ENCODE measurements at places on chromosomes 3 and 15.

DNA sequence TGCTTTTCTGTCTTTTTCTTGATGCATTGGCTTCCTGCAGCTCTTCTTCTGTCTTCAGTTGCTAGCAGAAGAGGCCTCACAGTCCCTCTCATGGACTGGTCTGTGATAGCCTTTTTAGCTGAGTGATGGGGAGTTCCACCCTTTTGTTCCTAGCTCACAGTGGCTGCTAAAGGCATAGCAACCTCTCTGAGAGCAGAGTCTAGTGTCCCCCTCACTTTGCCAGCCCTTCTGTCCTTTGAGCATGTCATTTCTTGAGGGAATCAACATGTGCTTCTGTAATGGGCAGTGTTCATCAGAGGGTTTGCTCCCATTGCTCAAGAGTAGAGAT is 44.4 kb downstream of the GAP43 start:
- no peak for DNase-seq

DNA sequence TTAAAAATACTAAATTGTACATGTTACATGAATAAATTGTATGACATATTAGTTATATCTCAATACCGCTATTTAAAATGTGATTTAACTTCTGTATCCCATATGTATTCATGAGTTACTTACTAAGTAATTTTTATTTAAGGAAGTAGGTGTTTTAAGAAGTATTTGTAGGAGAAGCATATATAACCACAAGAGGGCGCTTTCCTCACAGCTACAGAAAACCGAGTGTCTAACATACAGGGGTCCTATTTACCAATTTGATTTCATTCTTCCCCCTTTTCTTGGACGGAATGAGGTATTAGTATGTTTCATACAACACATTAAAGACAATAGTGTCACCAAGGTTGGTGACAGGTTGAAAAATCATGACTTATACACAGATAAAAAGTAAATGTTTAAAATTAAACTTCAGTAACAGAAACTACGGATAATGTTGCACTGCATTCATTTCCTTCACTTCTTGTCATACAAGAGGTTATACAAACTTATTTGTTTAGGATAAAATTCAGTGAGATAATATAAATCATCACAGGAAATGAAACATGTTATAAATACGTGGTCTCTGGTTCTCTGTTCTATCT is 253.6 kb downstream of the MAGI1 start:
- peak; percentile 70 for DNase-seq

GRCh38 chr3:55156851-55157650 is 229.2 kb upstream of the LRTM1 start:
- DNase-seq, result no peak

- DNase-seq, result peak; percentile 8
These were observed 595.8 kb downstream of the NLGN1 start for GRCh38 chr3:173993299-173993698.
